ENCODE measurements at places on chromosomes 2 and 18.

- DNase-seq = no peak
Observed at GRCh38 chr2:228841877-228842276, 429.2 kb downstream of the PID1 start.

- DNase-seq = no peak
Observed at GRCh38 chr18:1094409-1094808, 189.7 kb downstream of the ADCYAP1 start.

- no peak for DNase-seq
Observed at GRCh38 chr2:150389447-150389846, 98.0 kb downstream of the RND3 start.

- DNase-seq = no peak
Observed at GRCh38 chr2:161825429-161825828, 201.2 kb downstream of the SLC4A10 start.

DNA sequence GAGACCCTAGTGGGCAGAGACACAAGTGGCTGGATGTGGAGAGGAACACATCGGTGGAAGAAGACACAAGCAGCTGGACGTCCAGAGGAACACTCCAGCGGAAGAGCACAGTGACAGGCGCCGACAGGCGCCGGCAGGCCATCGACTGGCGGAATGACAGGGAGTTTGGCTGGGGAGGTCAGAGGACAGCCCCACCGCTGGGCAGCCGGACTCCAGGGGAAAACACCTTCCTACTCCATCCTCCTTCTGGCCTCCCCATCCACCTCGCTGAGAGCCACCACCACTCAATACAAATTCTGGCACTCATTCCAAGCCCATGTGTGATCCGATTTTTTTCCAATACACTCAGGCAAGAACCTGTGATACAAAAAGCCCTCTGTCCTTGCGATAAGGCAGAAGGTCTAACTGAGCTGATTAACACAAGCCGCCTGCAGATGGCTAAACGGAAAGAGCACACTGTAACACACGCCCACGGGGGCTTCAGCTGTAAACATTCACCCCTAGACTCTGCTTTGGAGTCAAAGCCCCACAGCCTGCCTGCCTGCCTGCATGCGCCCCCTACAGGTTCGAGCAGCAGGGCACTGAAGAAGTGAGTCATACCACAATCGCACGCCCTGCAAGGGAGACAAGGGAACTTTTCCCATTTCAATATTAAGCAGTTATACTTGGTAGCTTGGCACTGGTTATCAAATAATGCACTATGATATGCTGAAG is 50.2 kb upstream of the LRP1B start:
- peak; percentile 63 for DNase-seq

DNA sequence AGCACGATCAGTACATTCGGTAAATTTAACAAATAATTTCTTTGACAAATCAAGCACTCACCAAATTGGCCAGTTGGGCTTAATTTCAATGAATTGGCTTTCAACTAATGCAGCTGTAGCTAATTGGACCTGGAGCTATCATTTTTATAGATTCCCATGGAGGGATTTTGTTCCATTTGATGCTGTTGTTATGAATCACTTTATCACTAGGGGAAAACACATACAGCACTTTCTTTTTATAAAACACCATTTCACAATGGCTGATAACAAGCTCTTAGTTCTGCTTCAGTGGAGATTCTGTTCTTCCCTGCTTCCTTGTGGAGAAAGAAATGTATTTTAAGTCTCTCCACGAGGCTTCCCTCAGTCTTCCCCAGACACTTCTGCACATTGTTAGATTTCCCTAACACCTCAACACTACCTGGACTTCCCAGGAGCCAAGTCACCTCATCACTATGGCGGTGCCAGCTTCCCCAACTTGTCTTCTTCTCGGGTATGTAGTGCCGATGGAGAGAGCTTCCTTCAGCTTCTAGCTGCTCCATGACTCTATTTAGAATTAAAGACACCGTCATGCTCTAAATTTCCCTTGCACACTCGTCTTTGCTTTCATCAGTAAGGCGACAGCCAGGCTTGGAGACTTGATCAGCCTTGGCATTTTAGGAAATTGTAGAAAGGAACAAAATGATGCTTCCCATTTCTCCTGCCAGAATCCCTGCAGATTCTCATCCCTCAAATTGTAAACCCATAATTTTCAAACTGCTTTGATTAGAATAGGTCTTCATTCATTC is 72.0 kb downstream of the INPP5D start:
- no peak for DNase-seq

DNA sequence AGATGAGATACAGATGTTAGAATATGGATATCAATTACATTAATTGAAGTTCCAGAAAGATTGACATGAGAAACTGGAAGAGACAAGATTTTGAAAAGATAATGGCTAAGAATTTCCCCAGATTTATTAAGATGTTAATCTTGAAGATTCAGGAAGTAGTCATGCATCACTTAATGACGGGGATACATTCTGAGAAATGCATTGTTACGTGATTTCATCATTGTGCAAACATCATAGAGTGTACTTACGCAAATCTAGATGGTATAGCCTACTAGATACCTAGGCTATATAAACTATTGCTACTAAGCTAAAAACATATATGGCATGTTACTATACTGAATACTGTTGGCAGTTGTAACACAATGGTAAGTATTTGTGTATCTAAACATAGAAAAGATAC is 6.8 kb upstream of the CHMP3 start:
- no peak for DNase-seq

GRCh38 chr2:140454717-140455116 is 1674.5 kb upstream of the NXPH2 start:
- no peak for DNase-seq

DNA sequence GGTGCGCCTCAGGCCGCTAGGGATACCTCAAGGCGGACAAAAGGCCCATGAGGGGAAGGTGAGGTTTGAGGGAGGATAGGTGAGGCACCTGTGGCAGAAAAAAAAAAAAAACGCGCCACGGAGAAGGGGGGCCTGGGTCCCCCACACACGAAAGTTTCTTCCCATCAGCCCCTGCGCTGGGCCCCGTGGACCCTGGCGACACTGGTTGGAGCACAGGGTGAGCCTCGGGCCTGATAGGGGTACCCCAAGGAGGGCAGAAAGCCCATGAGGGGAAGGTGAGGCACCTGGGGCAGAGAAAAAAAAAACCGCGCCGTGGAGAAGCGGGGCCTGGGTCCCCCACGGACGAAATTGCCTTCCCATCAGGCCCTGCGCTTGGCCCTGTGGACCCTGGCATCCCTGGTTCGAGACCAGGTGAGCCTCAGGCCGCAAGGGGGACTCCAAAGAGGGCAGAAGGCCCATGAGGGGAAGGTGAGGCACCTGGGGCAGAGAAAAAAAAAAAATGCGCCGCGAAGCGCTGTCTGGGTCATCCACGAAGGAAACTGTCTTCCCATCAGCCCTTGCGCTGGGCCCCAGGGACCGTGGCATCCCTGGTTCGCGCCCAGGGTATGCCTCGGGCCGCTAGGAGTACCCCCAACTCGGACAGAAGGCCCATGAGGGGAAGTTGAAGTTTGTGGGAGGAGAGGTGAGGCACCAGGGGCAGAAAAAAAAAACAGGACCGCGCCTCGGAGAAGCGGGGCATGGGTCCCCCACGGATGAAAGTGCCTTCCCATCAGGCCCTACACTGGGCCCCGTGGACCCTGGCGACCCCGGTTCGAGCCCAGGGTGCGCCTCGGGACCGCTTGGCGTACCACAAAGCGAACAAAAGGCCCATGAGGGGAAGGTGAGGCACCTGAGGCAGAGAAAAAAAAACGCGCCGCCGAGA is 226.2 kb downstream of the CCDC74A start:
- no peak for DNase-seq

DNA sequence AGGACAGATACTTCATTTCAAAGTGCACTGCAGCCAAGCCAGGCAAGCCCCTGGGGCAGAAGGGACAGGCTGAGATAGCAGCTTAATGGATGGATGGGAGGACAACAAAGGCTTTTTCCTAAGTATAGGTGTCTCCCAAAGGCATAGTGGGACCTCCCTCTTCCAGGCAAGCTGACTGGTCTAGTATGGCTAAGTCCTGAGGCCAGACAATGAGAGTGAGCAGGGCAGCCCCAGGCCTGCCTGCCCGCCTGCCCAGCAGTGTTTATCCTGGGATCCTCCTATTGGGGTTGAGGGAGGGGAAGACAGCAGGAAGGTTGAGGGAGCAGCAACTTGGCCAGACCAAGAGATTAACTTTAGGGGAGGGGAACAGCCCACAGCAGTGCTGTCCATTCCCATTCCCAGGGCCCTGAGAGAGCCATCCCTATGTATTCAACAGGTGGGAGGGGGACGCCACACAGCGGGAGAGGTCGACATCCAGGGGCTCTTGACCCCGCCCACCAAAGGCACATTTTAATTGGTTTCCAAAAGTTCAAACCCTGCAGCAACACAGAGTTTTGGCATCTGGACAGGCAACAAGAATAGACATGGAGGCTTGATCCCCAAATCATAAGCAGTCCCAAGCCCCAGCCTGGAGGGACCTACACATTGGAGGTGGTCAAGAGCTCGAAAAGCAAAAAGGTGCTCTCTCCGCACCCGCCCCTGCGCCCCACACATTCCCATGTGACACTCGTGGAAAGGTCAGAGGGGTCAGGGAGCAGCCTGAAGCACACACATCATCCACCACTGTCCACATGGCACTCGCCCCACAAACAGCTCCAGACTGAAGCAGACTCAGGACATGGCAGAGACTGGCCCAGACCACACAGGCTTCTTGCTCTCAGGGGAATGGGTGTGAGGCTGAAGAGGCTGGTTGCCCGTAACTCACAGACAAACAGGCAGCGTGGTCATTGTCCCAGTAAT is 2.9 kb upstream of the SFXN5 start:
- DNase-seq = no peak

GRCh38 chr18:45837283-45838070 is 12.0 kb downstream of the SIGLEC15 start:
- DNase-seq = no peak

- no peak for DNase-seq
Observed at GRCh38 chr2:132747046-132747445, 77.0 kb upstream of the LYPD1 start.

DNA sequence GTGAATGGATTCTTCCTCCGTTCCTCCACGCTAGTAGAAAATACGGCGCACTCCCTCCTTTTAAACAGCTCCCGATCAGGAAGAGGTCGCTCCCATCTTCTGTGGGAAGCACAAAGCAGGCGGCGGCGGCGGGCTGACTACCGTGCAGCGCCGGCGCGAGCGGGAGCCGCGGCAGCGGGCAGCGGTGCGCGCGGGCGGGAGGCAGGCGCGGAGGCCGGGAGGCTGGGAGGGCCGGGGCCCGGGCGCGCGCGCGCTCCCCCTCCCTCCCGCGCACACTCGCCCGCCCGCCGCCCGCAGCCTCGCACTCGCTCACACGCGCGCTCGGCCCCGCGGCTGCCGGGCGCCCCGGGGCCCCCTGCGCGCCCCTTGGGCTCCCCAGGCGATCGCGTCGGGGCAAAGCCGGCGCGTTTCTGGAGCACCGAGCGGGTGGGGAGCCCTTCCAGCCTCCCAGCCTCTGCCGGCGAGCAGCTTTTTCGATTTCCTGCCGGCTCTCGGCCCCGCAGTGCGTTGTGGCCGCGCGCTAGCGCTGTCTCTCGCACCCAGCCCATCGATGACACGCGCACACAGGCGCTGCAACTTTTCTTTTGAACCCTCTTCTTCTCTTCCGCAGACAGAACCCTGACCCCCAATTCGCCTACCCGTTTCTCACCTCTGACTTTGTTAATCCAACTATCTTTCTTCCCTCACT is at the start of gene SLC8A1:
Gene SLC8A1 (minus strand): TSS at position 173 of the 688 bp plus-strand sequence.
- DNase-seq = peak; percentile 39

GRCh38 chr2:222671259-222672067 is at the start of gene MOGAT1:
Gene MOGAT1 (plus strand): TSS chr2:222671658. CDS start chr2:222671786, 128 bp downstream.
- DNase-seq = no peak

- DNase-seq = peak; percentile 51
Observed at GRCh38 chr2:203061346-203061745, 46.7 kb downstream of the NBEAL1 start.

- DNase-seq = no peak
Observed at GRCh38 chr2:170221317-170222288, 43.7 kb downstream of the MYO3B start.

GRCh38 chr2:112812318-112813267 is 24.0 kb downstream of the IL1B start:
- no peak for DNase-seq

Measured in SK-MEL-5 (cell line).